Stimulated activated CD8-positive, alpha-beta memory T cell treated with anti-CD3 and anti-CD28 coated beads, Interleukin-7, amount 100 ng/mL, for 24 hours (primary cell): ENCODE measurements at places on chromosomes 4 and X.

DNA sequence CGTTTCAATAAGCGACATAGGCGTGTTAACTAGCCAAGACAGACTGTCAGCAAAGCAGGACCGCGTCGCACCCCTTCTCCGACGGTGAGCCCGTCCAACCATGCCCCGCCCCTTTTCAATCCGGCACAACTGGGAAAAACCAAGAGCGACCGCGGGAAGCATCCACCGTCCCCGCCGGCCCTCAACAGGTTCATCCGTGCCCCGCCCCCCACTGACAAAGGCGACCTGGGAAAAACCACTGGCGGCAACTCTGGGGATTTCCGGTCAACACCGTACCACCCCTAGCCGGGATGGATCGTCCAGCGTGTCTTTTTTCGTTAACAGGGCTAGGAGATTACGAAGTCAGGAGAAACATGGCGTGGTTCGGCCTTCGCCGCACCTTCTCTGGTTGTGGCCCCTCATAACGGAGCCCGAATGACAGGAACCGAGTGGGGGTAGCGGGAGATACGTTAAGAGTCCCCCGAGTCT, 377 bp downstream of the TIMM17B start:
- DNase-seq, result no peak

- DNase-seq, result no peak
These were observed 39.1 kb downstream of the ANOS1 start for GRCh38 chrX:8692871-8693270.

- no peak for DNase-seq
These were observed 73.3 kb downstream of the RBM46 start for GRCh38 chr4:154854362-154854761.

DNA sequence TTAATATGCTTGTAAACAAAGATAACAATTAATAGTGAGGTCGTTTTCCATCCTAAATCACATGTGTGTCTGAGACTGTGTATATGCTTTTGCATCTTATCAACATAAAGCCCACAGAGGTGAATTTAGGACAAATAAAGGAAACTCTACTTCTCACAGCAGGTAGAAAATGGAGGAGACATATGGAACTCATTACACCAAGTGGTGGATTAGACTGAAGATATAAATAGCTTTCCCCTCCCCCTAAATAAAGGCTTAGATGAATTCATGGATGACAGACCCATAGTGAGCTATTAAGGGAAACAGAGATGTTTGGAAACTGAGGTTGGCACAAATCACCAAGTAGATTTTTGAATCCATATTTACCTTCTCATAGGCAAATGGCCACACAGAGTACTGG, 79.7 kb downstream of the GRIA3 start:
- no peak for DNase-seq

GRCh38 chr4:40731792-40732245, 17.9 kb upstream of the NSUN7 start:
- no peak for DNase-seq

DNA sequence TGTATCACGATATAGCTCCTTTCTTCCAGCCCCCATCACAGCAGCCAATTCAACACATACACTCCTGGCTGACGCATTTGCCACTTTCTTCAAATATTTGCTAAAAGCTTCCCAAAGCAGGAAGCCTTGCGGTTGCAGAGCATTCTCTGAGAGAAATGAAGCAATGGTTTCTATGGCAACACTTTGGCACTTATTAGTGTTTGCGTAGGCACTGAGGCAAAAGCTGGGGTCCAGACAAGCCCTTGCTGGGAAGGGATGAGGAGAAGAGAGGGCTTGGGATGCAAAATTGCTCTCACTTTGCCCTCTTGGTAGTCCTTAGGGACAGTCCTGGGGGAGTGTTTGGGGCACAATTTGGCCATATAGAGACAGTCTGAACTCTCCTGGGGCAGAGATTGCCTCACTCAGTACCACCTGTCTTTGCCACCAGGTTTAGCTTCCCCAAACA, 55.0 kb upstream of the PAK3 start:
- no peak for DNase-seq

- no peak for DNase-seq
These were observed 33.3 kb downstream of the BBS12 start for GRCh38 chr4:122765692-122766352.

DNA sequence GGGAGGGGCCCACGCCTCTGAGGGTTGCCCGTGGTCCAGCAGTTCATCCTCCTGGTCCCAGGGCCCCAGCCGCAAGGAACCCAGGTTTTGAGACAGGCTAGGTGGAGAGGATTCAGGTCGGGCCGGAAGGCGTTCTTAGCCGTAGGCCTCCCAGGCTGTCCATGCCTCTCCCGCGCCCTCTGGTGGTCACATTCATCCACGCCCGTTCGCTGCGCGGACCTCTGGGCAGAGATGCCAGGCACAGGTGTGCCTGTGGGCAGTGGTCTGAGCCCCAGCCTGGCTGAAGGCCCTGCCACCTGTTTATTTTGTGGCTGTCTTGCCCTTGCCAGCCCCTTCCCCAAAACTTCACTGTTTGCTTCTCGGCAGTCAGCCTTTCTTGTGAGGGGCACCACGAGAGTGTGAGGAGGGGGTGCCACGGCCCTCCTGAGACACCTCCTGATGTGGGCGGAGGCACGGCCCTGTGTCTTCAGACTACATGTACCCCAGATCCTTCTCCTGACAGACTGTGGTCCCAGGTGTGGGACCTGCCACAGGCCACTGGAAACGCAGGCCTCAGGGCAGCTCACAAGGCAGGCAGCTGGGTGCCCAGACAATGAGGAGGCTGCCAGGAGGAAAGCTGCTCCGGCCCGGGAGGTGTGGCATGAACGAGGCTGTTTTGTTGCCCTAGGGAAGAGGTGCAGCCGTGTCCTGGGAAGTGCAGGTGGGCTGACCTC, 5.0 kb downstream of the UVSSA start:
- peak; percentile 86 for DNase-seq

DNA sequence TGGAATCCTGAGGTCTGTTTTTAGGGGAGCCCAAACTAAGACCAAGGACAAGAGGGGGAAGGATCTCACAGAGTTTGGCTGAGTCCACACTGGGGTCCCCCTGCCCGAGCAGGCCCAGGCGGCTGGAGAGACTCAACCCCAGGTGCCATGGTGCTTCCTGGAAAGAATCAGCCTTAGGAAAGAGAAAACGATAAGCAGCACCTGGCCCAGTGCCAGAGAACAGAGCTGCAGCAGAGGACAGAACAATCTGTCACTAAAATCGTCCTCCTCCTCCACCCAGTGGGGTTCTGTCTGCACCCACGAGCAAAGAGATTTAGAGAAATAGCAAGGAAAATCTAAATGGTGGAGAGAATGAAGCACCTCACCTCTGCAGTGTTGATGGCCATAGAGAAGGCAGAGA, 470.5 kb downstream of the BCOR start:
- DNase-seq, result no peak

GRCh38 chr4:69830560-69831269, 29.2 kb downstream of the SULT1E1 start:
- DNase-seq, result no peak

DNA sequence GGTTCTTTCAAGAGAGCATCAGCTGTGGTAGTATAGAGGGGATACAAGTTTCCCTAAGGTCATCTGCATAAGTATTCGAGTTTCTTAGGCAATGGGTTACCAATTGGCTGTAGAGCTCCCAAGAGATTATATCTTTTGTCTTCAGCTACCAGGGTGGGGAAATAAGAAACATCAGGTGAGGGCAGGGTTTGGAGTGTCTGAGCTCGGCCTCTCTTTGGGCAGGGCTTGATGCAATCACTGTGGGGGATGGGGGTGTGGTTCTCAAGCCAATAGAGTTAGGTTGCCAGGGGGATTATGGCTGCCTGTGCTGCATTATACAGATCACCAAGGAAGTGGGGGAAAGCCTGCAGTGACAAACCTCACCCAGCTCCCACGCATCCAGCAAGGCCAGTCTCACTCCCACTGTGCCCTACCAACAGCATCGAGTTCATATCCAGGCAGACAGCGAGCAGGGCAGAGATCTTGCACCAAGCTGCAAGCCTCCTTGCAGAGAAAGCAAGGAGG, 172.1 kb upstream of the MAGEE2 start:
- DNase-seq, result no peak

GRCh38 chrX:8037593-8038348, 110.6 kb upstream of the PNPLA4 start:
- no peak for DNase-seq

DNA sequence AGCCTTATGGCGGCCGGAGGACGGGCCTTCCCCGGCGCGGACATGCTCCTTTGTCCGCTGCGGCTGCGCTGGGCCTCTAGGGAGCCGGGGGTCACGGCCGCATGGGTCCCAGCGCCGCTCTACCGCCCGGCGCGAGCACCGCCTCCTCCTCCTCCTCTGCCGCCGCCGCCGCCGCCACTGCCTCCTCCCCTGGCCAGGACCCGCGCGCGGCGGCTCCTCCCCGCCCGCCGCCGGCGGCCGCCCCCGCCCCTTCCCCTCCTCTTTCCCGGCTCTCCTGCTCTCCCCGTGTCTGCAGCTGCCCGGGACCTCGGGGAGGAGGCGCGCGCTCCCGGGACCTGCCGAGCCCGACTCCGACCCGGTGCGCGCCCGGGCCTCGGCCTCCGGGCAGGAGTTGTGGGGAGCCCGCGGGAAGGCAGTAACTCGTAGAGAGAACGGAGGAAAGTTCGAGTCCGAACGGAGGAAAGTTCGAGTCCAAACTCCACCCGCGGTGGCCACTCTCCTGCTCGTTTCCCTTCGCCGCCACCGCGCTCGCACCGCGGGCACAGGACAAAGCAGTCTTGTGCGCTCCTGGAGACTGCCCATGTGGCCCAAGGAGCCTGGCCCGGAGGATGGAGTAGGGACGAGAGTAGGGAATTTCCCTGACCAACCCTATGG, at the start of gene ADGRA3:
Gene ADGRA3, minus strand, starts transcription at position 179 of the 654 bp plus-strand sequence. CDS start 282 bp downstream, outside the sequence.
- DNase-seq, result no peak

DNA sequence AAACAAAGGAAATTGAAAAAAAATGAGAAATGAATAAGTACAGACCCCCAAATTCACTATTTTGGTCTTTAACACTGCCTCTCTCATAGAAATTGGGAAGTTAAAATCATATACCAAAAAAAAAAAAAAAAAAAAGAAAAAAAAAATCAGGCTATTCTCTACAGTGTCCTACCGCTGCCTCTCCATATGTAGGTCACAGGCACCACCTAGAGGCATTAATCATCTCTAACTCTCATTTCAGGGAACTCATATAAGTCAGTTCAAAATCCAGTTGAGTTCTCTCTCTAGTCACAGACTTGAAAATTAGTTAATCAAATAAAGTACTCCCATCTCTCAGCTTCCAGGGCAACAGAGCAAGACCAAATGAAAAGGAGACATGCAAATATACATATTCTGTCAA, 47.9 kb downstream of the COX18 start:
- no peak for DNase-seq

DNA sequence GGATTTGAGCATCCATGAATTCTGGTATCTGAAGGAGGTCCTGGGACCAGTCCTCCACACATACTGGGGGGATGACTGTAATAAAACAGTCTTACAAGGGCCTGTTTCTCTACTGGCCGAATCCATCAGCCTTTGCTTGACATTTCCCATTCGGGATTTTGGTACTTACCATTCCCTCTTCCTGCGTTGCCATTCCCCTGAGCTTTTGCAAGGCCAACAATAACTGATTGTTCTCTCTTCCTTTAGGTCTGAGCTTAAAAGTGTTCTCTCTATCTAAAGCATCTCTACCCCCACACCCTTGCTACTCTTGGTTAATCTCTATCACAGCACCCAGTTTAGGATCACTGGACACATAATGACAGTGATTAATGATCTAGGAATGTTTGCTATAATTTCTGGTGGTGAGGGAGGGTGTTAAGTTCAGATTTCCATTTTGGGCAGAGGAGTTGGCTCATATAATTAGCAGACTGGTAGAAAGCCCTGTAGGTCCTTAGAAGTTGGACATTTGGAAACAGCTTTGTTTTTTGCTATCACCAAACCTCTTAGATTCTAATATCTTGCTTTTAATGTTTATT, 29.4 kb downstream of the TMA16 start:
- DNase-seq, result no peak

GRCh38 chrX:145818186-145819113, 821 bp downstream of the SLITRK2 start:
- no peak for DNase-seq

- DNase-seq, result no peak
These were observed 291.7 kb downstream of the KCNIP4 start for GRCh38 chr4:21656832-21657231.

DNA sequence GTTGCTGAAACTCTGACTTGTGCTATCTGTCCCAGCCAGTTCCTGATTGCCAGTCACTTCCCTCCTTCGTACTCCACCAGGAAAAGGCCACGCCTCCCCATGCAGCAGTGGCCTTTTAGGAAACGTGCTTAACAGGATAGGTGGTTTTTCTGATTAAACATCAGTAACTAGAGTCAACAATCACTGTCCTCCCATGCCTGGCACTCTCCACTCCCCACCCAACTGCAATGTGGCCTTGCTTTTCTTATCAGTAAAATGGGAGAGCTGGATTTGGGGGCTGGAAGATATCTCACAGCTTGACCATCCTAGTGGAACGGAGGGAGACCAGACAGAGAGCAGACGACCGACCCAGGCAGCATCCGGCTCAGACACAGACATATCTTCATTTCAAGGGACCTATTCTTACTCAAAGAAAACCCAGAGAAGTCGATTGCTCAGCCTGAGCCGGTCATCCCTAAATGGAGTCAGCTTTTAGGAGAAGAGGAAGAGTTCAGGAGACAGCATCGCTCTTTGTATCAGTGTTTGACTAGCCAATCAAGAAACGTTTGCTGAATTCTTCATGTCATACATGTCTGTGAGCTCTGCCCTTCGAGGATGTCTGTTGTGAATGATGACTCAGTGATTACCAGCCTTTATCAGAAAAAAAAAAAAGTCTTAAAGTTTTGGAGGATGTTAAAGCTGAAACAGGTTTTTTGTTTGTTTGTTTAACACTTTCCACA, 12.7 kb upstream of the UBA6 start:
- no peak for DNase-seq

GRCh38 chrX:130295519-130296296, 27.0 kb upstream of the ZNF280C start:
- DNase-seq, result no peak

- no peak for DNase-seq
These were observed 13.6 kb downstream of the HTRA3 start for GRCh38 chr4:8283161-8283560.

DNA sequence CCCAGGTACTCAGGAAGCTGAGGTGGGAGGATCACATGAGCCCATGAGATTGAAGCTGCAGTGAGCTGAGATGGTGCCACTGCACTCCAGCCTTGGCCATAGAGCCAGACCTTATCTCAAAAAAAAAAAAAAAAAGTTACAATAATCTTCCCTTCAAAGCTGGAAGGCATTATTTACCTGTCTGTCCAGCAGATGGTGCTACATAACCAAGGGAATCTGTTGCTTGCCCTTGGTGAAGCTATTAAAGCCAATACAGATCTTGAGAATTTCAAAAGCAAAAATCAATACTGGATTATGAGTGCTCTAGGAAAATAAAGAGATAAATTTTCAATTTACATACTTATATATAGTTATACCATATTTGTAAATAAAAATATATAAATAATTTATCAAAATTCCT, 25.9 kb downstream of the PKD2 start:
- no peak for DNase-seq

GRCh38 chr4:5300283-5300682, 249.0 kb downstream of the STK32B start:
- DNase-seq, result no peak
